ENCODE measurements at places on chromosomes 4 and X. TPM values are rescaled to one million over a fixed set of nuclear protein-coding genes. Genes with fewer than 3 reads are reported as not detected.

MSX1 gene
- total RNA-seq, result 5.4 TPM

TMEM150C gene
- 5.9 TPM for total RNA-seq

CLDN22 gene
- total RNA-seq, result 0.10 TPM

VAMP7 gene
- 38.9 TPM for total RNA-seq

GPR50 gene
- not detected for total RNA-seq

OCIAD2 gene
- 63.7 TPM for total RNA-seq

VCX gene
- total RNA-seq, result not detected

Measured in vein endothelial cell (primary cell).